ENCODE measurements at places on chromosomes 2 and 18.

- no peak for DNase-seq
These were observed 105.4 kb upstream of the FAM117B start for GRCh38 chr2:202529389-202529788.

GRCh38 chr18:50832754-50833153, 12.9 kb upstream of the MRO start:
- no peak for DNase-seq

DNA sequence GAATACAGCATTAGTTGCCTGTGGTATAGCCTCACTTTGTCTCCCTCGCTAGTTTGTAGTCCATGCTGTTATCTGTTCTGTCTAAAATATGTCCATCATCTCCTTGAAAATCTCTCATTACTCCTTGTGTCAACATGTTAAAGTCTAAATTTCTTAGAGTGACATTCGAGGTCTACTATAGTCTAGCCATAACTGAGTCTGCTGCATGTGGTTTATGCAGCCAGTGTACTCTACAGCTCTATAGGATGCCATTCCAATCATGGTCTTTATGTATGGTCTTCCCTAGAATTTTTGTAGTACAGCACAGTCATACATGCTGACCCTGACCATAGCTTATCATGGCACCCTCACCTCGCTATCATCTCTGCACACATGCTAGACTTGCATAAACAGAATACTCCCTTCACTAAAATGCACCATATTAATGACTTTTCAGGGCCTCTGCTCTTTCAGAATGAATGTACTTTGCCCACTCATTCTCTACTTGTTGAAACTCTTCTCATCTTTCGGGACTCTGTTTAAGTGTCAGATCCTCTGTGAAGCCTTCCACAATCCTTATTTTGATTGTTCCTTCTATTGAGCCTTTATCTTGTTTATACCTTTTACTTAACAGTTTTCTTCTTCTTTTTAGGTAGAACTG, 12.8 kb downstream of the TANK start:
- no peak for DNase-seq

DNA sequence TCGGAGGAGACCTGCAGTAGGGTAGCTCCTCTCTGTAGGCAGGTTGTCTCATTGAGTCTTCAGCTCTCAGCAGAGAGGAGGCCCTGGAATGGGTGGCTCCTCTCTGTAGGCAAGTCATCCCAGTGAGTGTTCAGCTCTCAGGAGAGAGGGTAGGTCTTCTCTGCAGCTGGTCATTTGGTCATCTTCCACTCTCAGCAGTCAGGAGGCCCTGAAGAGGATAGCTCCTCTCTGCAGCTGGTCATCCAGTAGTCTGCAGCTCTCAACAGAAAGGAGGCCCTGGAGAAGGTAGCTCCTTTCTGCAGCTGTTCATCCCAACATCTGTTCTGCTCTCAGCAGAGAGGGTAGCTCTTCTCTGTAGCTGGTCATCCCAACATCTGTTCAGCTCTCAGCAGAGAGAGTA, 26.0 kb upstream of the RUFY4 start:
- no peak for DNase-seq

GRCh38 chr2:174750923-174751441, 13.3 kb downstream of the CHRNA1 start:
- no peak for DNase-seq
